ENCODE measurements at places on chromosomes 3 and 15.

DNA sequence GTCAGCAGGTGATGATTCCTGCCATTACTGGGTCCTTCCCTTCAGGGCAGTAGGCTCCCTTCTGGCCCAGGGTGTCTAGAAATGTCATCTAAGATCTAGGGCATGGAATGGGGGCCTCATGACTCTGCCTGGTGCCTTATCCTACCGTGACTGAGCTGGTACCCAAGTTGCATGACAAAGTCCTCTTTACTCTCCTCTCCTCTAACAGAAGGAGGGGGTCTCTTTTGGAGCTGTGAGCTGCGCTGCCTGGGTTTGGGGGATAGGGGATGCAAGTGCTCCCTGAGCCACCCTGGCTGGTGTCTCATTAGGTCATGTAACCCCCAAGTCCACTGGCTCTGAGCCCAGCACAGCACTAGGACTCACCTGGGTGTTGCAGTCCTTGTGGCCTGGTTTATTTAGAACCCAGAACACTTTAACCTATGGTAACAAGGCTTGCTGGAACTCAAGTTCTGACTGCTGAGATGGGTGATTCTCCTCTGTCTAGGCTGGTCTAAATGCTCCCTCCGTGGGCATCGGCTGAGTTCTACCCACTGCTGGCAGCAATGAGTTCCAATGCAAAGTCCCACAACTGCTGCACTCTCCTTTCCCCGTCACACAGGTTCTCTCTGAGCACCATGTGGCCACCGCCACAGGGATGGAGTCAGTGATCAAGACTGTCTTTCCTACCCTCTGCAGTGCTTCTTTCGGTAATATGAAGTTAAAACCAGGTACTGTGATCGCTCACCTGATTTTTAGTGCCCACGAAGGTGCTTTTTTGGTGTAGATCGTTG lies 34.0 kb downstream of the XXYLT1 start:
- DNase-seq, result no peak

- DNase-seq, result no peak
These were observed 280.5 kb downstream of the MBNL1 start for GRCh38 chr3:152549263-152549662.

DNA sequence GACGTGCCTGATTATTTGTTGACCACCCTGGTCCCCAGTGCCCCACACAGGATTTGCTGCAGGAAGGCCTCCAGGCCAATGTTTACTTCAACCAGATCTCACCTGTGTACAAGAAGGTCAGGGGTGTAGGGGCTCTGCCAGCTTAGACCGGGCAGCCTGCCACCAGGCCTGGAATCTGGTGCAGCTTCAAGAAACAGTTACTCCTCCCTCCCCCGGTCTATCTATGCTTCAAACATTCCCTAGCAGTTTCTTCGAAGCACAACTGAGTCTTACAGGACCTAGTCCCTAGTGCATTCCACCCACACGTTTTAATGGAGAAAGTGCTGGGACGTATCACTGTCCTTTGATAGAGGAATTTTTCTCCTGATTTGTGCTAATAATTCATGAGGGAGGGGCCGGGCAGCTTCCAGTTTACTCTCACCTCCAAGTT lies 8.0 kb downstream of the SH3BP5 start:
- DNase-seq, result no peak

GRCh38 chr3:42130007-42130328 lies 38.8 kb downstream of the TRAK1 start:
- DNase-seq, result no peak

GRCh38 chr3:186160691-186161243 lies 51.9 kb upstream of the ETV5 start:
- DNase-seq, result no peak

DNA sequence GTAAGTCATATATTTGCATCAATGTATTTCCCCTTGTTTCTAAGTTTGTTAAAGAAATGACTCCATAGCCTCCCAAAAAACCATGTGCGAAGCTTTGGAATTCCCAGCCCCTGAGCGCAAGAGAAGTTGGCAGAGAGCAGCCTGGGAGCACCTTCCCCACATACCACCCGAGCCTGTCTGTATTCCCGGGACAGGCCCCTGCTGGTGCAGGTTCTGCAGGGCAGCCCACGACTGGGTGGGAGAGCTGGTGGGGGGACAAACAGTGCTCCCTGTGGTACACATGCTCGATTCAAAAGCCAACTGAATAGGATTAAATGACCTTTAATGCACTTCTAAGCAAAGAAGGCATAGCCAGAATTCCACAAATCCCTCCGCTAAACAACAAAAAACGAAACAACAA lies 74.6 kb upstream of the SNRPA1 start:
- no peak for DNase-seq

- DNase-seq, result no peak
These were observed 184.9 kb downstream of the ZBTB20 start for GRCh38 chr3:114962189-114962588.

GRCh38 chr15:43249236-43249635 lies 17.5 kb downstream of the TGM5 start:
- DNase-seq, result no peak

DNA sequence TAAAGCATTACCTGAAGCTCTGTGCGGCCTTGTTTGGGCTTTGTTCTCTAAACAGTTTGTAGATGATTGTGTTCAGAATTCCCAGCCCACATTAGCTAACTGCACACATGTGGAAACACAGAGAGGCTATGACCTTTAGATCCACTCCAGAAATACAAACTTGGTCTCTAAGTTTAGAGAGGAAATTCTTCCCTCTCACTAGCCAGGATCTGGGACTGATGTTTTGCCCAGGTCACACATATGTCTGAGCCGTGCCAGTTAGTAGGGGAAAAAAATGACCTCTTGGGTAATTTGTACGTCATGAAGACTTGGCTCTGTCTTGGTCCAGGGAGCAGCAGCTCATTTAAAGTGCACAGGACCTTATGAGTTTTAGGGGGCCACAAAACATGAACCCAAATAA lies 223.1 kb downstream of the RBMS3 start:
- DNase-seq, result no peak

DNA sequence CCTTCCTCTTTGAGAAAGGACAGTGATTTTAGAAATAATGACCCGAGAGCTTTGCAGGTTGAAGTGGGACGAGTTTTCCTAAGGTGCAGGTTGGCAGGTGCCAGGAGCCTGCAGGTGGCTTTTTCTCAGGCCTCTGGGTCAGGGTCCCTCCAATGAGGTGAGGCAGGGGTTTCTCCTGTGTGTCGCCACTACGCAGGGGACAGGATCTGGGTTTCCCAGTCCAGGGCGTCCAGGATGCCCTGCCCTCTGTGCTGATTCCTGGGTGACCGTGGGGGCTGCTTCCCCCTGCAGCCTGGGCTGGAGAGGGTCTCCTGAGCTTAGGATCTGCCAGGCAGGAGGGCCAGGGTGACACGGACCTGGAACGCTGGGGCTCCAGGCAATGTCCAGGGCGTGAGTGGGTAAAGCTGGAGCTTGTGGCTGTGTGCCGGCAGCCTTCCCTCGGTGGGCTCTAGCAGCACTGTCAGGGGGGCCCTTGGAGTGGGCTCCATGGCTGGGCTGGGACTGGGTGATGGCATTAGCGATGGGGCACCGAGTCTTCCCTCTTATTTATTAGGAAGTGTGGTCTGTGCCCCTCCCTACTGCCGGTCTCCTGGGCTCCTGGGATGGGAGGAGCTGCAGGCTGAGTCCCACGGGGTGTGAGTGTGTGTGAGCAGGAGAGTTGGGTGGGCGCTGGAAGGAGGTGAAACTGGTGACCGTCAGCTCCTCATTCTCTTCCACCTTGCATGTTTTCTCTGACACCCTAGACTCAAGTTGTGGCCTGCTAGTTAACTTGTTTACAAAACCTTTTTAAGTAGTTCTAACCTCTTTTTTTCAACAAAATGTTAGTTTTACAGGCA lies 1.8 kb downstream of the APBA2 start:
- no peak for DNase-seq

- DNase-seq, result no peak
These were observed 72.7 kb upstream of the SLC4A7 start for GRCh38 chr3:27556887-27557286.

GRCh38 chr15:72502220-72502809 lies 28.2 kb downstream of the ARIH1 start:
- DNase-seq, result no peak

GRCh38 chr3:6182476-6182875 lies 678.4 kb upstream of the GRM7 start:
- no peak for DNase-seq

GRCh38 chr15:40081691-40082194 lies 26.9 kb downstream of the BMF start:
- no peak for DNase-seq

GRCh38 chr15:75030023-75030413 lies 6.6 kb downstream of the PPCDC start:
- no peak for DNase-seq

- no peak for DNase-seq
These were observed 303.7 kb downstream of the NTRK3 start for GRCh38 chr15:87952736-87953287.

DNA sequence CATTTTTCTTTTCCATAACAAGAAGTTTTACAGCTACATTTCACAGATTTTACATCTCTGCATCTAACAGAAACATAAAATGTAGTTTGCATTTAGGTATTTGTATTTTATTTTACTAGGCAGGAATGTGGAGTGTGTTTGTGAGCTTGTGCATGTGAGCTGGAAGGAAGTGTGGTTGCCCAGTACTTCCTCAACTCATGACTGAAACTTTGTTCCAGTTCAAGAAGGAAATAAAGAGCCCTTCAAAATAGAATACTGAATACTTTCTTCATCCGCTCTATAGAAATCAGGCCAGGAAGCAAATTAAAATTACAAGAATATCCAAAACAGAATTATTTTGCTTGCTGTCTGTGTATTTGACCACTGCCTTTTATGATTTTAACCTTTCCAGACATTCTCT lies 81.3 kb downstream of the CHL1 start:
- no peak for DNase-seq

Measured in stimulated activated CD4-positive, alpha-beta T cell treated with anti-CD3 and anti-CD28 coated beads, Interleukin-1b, Interleukin-23, amount 100 ng/mL, for 1 hour (primary cell).